ENCODE measurements at places on chromosomes 2 and 18.

GRCh38 chr2:23599006-23599405, 214.0 kb downstream of the KLHL29 start:
- no peak for DNase-seq

DNA sequence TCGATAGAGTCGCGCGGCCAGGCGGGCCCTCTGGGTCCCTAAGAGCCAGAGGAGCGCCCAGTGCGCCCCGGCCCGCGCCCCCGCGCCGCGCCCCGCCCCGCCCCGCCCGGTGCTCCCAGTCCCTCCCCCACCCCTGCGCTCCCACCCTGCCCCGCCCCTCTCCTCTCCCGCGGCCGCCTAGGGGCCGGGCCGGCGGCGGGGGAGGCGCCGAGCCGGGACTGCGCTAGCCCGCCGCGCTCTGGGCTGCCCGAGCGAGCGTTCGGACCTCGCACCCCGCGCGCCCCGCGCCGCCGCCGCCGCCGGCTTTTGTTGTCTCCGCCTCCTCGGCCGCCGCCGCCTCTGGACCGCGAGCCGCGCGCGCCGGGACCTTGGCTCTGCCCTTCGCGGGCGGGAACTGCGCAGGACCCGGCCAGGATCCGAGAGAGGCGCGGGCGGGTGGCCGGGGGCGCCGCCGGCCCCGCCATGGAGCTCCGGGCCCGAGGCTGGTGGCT, at the start of gene GPC1:
Gene GPC1, plus strand, starts transcription at position 207 of the 491 bp plus-strand sequence. Its CDS starts 256 bp downstream, at position 463.
- peak; percentile 79 for DNase-seq

DNA sequence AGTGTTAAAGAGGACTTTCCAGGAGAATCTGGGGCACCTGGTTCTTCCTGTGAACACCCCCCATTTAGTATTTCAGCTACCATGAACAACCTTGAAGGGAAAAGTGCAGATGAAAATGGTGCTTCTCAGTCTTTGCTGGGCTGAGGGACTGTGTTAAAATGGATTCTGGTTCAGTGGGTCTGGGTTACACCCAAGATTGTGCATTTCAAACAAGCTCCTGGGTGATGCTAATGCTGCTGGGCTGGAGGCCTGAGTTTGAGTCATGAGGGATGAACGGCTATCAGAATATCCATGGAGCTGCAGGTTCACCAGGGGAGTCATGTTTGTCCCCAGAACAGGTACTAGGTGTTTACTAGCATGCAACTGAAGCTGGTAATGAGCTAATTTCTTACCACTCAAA, 24.0 kb downstream of the MRPL44 start:
- DNase-seq, result no peak

DNA sequence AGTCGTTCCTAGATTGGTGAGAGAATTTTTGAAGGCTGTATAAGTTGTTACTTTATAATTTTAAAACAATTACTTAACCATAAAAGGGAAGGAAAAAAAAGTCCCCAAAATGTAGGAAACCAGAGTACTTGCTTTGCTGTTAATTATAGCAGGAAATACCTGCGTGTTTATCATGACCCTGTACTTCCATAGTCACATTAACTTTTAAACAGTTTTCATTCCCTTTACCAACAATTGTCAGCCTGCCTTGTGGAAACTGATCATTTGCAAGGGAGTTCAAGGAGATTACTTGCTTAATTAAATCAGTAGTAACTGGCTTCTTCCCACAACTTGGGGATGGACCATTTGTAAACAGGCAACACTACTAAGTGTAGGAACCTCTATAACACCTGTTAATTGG, 6.4 kb upstream of the ITPRID2 start:
- DNase-seq, result no peak

DNA sequence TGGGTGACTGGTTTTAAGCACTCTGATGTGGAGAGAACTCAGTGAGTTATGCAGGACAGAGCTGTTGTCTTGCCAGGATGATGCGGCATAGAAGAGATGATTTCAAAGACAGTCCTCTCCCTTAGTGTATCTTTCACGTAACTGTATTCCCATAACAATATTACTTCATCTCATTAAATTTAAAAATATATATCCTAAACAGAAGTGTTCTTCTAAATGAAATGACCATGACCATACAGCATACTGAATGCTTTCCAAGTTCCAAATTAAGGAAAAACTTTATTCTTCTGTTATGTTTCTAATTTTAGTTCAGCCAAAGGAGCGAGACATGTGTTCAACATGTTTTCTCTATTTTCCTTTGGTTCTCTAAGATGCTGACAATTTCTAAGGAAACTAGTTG, 600.1 kb upstream of the FSHR start:
- DNase-seq, result no peak

DNA sequence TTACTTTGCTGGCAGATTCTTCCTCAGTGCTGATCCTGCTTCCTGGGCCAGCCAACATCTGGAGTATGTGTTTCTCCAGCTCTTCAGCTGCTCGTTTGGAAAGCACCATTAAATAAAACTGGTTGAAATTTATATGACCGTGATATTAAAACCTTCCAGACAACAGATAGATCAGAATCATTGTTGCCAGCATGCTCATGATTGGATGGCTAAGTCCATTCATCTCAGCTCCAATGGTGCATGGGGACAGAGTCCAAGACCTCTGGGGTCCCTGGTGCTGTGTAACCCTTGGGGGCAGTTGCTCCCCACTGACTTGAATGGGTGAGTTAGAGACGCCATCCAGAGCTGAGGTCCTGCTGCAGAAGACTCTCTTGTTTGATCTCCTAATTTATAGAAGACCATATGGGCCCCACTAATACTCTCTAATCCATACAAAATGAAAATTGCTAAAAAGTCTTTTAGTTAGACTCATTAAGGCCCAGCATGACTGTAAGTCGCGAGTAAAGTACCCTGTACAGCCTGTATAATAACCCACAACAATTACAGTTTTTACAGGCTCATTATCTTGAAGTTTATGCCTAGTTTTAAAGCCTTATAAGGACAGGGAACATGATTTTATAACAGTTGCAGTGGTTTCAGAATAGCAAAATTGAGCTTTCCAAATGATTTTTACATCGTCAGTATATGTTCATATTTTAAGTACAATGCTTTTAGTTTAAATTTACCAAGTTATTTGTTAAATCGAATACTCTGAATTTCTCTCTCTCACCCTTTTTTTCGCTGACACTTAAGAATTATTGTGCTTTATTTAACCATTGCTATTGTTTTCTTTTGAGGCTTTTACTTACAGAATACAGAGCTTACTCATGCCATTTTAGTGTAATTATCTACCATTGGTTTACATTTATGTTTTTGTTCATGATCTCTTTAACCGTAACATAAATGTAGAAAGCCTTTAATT, 60.0 kb downstream of the CABLES1 start:
- peak; percentile 41 for DNase-seq

- no peak for DNase-seq
Measured at GRCh38 chr2:154422251-154422650, 276.2 kb upstream of the KCNJ3 start.

GRCh38 chr2:168686452-168687191, 115.8 kb upstream of the NOSTRIN start:
- no peak for DNase-seq

GRCh38 chr18:10061566-10062140, 147.8 kb downstream of the VAPA start:
- DNase-seq, result no peak

GRCh38 chr2:47313728-47314127, 89.2 kb upstream of the MSH2 start:
- no peak for DNase-seq

DNA sequence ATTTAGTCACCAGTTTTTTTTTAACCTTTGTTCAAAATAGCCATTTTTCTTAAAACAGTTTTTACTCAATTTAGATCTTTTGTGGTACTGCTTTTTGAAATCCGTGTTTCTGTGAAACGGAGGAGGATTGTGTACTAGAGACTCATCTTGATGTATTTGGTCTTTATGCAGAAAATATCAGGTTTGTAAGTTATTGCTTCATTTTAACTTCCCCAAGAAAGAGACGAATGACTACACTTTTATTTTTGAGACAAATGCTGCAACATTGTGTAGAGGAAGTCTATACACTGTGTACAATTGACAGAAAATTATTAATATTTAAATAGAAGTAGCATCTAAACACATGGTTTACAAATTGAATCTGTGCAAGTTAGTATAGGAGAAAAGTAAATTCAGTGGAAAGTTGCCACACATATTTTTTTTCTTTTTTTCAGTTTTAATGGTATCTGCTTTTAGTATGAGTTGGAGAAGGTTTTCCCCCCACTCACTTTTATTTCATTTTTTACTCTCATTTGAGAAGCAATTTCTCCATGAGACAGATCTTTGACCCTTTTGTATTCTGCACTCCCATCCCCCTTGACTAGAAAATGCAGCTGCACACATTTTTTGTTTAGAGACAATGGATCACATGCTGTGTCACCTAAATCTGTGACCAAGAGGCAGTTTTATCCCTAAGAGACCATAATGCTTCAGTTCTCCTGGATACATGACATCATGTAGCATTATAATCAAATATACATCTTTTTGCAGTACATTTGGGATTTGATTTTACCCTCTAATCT, 200.8 kb upstream of the STON1 start:
- DNase-seq, result no peak

- no peak for DNase-seq
Measured at GRCh38 chr18:44716697-44717163, 36.0 kb downstream of the SETBP1 start.

DNA sequence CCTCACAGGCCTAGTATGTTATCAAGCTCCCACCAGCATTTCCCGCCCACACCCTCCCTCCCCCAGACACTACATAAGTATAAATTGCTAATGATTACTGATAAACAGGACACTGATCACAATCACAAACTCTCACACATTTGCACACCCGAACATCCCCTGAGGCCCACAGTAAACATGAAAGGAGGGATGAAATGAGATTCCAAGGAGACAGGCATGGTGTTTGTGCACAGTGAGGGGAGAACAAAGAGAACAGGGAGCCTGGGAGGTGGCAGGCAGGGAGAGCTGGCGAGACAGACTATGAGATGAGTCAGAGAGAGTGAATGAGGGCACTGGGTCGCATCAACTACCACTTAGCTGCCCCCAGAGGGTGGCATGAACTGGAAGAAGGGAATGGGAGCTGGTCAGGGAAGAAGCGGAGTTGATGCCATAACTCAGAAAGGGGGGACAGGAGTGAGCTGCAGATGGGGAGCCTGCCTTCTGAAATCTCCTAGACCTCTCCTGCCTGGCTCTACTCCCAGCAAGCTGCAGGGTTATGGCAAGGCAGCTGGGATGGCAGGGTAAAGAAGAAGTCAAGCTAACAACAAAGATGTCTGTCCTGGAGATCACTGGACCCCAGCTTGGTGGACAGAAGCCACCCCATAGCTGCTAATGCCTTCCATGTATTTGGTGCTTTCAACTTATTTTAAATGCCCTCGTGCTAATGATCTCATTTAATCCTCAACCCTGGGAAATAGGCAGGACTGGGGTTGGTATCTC, 5.1 kb downstream of the KIF3C start:
- no peak for DNase-seq

DNA sequence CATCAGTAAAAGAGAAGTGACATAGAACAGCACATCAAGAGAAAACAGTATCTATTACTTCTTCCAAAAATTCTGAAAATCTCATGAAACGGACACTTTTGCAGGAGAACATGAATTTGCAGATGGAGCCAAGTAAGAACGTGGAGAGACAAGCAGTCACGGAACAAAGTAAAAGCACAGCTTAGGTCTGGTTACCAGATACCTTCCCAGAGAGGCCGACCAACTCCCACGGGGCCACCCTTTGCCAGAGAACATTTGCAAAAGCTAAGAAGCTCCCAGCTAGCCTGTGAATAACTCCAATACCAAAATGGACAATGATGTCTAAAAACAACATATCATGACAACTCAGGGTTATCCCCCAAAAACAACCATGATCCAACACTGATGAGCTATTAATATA, 38.9 kb downstream of the THAP4 start:
- DNase-seq, result no peak

DNA sequence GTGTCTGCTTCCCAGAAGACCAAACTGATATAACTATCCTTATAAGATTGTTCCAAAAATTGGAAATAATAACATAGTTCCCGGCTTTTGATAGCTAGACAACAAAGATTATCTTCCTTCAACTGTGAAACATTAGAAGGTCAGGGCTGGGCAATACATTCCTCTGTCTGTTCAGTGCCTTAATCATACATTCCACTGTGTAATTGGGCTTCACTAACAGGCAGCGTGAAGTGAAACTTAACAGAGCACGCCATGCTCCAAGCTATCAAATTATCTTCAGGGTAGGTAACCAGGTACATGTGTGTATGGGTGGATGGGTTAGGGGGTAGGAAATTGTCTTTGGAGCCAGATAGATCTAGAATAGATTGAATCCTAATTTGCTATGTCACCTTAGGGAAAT, 23.5 kb upstream of the ARL5A start:
- DNase-seq, result peak; percentile 6

GRCh38 chr18:9876867-9877654, 8.7 kb upstream of the TXNDC2 start:
- peak; percentile 83 for DNase-seq

DNA sequence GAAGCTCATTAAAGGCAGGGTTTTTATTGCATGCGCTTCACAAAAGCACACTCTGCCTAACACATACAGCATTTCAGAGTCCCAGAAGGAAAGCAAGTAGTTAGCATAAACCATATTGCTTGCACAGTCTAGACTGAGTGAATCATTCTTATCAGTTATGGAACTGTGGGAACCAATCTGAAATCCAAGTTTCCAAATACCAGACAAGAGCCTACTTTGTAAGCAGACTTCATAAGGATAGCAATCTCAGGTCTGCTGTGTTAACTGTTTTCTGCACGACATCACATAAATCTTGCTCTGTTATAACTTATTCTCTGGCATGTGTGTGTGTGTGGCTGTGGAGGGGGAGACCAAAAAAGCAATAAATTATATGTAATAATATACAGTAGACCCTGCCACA, 608.1 kb upstream of the REG3G start:
- no peak for DNase-seq

DNA sequence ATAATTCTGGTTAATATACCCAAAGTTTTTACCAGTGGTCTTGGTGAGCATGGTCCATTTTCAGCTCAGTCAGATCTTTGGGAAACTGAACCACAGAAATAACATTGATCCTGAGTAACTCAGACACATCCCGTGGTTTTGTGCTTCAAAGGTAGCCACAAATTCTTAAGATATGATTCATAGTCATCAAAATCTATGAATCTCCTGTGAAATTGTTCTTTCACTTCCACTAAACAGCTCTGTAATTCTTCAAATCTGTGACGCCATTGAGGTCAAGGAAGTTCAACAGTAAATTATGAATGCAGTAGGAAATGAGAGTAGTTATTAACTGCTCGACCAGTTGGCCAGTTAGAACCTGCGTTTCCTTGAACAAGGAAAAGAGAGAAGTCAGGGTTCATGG, 147.3 kb downstream of the IRS1 start:
- DNase-seq, result peak; percentile 94

- DNase-seq, result peak; percentile 40
Measured at GRCh38 chr2:46490521-46491141, 11.3 kb downstream of the TMEM247 start.
